ENCODE measurements at places on chromosomes 7 and 10.

- no peak for DNase-seq
These were observed 19.1 kb downstream of the ADAM8 start for GRCh38 chr10:133257489-133258065.

DNA sequence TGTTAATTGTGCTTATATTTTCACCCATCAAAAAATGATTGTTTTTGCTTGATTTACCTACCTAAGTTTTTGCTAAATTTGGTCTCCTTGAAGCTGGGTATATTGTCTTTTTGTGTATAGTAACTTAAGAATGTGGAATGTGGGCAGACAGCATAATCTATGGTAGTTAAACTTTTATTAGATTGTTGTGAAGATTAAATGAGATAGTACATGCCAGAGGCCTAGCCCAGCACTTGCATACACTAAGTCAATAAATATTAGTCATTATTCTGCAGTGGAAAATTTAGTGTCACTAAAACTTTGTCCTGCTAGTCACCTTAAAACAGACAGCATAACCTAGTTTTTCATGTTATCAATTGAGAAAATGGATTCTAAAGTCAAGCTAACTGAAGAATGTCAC lies 19.3 kb upstream of the RPA3 start:
- no peak for DNase-seq

DNA sequence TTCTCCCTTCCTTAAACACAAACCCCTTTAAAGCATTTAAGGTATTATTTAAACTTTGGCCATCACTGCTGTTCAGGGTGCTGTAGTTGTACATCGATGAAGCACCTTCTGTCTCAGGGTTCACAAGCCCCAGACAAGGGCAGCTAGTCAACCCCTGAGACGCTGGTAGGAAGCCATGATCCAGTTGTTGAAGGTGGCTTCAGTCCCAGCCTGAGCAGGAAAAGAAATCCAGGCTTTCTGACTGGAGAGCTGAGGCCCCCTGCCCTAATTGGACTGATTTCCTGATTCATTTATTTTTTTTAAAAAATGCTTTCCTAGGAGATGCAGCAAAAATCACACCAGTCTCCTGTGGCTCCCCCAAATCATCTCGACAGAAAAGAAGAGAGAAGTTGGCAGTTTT lies 15.8 kb downstream of the CPA1 start:
- DNase-seq: no peak

DNA sequence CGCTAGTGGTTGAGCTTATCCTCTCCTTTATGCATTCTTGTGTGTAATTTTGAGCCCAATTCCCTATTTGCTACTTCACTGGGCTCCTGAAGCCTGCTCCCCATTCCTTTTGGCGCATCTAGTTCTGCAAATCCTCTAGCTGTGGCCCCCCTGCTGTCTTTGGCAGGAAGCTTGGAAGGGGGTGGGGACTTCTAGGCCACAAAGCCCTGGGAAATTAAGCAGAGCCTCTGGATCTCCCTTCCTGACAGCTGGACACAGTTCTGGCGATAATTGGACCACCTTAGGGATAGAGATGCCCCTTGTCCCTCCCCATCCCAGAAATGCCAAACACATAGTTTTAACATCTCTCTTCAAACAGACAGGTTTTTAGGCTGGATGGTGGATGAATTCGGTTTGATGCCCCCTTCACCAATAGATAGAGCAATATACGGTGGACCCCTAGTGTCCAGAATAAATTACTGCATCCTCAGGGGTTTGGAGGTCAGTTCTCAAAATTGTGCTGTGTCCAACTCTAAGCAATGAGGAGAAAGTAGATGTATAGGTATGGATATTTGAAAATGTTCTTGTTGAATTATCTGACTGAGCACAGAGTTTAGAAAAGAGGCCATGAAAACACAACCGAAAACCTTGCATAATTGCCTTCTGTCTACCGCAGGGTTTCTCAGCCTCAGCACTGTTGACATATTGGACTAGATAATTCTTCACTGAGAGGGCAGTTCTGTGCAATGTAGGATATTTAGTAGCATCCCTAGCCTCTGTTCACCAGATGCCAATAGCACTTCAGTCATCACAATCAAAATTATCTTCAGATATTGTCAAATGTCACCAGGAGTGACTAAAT lies 75.5 kb downstream of the PAPSS2 start:
- no peak for DNase-seq

DNA sequence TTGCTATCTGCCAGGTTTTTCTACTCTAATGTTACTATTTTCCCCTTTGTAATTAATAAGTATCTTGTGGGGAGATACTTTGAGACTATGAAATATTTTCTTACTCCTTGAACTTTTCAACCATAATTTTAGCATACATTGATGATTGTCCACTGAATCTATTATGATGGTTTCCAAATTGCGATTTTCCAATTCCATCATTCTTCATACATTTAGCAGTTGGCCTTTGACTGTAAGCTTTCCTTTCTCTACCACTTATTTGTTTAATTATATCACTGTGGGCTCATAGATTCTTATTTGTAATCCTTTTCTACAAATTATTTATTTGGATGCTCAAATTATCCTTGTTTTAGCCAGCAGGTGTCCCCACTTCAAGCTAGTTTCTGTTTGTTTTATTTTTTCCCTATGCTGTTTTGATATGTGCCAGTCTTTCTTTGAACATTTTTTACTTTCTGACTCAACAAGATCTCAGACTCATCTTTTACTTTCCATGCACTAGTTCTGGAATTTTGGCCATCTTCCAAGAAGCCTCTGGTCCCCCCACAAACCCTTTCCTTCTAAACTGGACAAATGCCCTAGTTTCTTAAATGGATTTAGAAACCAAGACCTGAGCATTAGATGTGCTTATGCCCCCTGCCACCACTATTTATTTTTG lies 11.4 kb upstream of the MRPS16 start:
- DNase-seq: no peak

DNA sequence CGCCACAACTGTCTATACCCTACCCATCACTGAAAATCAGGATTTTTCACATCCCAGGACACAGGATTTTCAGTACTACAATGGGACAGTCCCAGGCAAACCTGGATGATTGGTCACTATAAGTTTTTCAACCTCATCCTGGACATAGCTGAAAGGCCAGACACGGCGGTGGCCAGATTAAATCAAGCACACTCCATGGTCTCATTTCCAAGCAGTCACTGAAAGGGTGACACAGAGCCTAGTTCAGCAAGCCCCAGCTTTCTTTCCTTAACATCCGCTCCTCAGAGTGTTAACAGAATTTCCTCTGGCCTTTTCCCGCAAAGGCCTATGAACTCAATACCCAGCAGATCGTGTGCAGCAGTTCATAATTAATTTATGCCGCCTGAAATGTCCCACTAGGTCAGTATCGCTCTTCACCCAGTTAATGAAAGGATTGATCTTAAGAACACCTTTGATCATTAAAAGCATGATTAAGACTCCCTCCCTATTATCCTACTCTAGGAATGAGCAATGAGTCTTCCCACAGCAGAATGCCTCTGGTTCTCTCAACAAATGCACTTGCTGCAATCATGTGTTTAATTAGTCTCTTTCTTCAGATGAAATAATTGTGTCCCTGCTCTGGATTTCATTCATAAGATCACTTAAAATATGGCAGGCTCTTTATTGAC lies 104.0 kb upstream of the NANOS1 start:
- DNase-seq: no peak
